SJCRH30 (cell line): ENCODE measurements at places on chromosomes 13 and 19. TPM values are rescaled to one million over a fixed set of nuclear protein-coding genes. Genes with fewer than 3 reads are reported as not detected.

- no peak for DNase-seq
Measured at GRCh38 chr19:12331211-12331941, 2.1 kb downstream of the ZNF563 start.

PLK5 gene
- total RNA-seq = not detected in 2 replicates

SYT5 gene
- total RNA-seq = 0.36 TPM in 1 of 2 replicates, not detected in the other

- no peak for DNase-seq
Measured at GRCh38 chr13:41995336-41995735, 34.4 kb upstream of the VWA8 start.

DNA sequence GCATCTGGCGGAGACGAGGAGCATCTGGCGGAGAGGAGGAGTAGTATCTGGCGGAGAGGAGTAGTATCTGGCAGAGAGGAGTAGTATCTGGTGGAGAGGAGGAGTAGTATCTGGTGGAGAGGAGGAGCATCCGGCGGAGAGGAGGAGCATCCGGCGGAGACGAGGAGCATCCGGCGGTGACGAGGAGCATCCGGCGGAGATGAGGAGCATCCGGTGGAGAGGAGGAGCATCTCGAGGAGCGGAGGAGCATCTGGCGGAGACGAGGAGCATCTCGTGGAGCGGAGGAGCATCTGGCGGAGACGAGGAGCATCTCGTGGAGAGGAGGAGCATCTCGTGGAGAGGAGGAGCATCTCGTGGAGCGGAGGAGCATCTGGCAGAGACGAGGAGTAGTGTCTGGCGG, 18.6 kb downstream of the C13orf46 start:
- no peak for DNase-seq

GRCh38 chr13:51905787-51906186, 44.0 kb downstream of the CCDC70 start:
- DNase-seq = no peak

- DNase-seq = no peak
Measured at GRCh38 chr13:39306639-39307589, 268.7 kb downstream of the NHLRC3 start.

DNA sequence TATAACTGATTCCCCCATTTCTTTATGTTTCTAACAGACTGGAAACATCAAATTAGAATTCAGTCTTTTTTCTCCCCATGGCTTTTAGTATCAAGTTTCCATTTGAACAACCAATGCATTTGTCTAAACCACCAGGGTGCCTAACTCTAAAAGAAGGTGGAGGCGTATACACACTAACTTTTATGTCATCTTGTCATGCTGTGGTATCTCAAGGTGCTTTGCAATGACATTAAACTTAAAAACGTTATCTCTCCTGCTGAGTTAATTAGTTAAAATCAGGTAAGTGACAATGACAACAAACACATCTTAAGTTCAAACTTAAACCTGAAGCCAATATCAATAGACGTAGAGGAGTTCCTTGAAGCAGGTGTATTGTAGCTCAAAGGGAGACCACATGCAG, 1001.7 kb downstream of the PCDH17 start:
- no peak for DNase-seq

DNA sequence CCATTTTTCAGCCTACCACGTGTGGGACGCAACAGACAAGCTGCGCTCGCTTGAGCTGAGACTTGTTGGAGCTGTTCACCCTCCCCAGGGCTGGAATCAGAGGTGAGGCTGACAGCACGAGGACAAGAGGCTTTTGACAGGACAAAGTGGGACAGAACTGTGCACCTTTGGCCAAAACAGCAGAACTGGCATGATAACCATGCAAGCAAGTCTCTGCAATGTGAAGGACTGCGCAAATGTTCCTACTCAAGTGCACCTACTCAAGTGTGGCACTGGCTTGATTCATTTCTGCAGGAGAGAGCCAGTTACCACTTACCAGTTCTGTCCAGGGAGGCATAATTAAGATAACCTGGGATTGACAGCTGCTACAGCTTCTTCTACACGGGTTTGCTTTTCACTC, 62.2 kb upstream of the TM9SF2 start:
- no peak for DNase-seq

CPT1C gene
- 15.2 and 20.4 TPM in 2 replicates for total RNA-seq

ATXN8OS gene
- not detected in 2 replicates for total RNA-seq

DNA sequence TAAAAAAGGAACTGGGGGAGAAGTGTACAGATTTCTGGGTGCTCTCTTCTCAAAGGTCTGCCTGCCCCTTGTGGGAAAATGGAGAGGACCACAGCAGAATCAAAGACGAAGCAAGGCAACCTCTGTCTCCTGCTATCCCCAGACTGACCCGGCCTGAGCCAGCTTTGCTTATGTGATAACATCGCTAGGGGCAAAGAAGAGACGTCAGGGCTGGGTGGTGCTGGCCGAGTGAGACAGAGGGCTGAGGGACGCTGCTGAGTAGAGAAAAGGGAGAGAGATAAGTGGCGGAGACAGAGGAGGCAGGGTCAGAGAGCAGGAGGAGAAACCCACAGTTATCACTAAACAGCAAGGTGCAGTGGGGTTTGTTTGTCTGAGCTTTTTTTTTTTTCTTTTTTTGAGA, 4.6 kb upstream of the MUC16 start:
- no peak for DNase-seq

- no peak for DNase-seq
Measured at GRCh38 chr19:6273701-6274601, 5.8 kb downstream of the MLLT1 start.

DNA sequence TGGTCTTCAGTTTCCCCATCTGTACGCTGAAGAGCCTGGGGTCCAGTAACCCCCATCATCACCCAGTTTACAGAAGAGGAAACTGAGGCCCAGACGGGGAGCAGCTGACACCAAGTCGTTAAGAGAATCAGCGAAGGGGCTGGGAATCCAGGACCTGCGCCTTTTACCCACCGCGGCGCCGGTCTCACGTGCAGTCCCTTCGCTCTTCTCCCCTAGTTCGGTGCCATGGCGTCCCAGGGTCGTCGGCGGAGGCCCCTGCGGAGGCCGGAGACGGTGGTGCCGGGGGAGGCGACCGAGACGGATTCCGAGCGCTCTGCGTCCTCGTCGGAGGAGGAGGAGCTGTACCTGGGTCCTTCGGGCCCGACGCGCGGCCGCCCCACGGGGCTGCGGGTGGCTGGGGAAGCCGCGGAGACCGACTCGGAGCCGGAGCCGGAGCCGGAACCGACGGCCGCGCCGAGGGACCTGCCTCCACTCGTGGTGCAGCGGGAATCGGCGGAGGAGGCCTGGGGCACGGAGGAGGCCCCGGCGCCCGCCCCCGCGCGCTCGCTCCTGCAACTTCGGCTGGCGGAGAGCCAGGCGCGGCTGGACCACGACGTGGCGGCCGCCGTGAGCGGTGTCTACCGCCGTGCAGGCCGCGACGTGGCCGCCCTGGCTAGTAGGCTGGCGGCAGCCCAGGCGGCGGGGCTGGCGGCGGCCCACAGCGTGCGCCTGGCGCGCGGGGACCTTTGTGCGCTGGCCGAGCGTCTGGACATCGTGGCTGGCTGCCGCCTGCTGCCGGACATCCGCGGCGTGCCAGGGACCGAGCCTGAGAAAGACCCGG, 698 bp downstream of the BLOC1S3 start:
- no peak for DNase-seq

STAP2 gene
- 9.7 and 11.9 TPM in 2 replicates for total RNA-seq

- DNase-seq = no peak
Measured at GRCh38 chr13:78659450-78659730, 435 bp upstream of the OBI1 start.

ZNF571 gene
- 4.7 and 5.3 TPM in 2 replicates for total RNA-seq

HOOK2 gene
- 14.1 and 19.0 TPM in 2 replicates for total RNA-seq

DNA sequence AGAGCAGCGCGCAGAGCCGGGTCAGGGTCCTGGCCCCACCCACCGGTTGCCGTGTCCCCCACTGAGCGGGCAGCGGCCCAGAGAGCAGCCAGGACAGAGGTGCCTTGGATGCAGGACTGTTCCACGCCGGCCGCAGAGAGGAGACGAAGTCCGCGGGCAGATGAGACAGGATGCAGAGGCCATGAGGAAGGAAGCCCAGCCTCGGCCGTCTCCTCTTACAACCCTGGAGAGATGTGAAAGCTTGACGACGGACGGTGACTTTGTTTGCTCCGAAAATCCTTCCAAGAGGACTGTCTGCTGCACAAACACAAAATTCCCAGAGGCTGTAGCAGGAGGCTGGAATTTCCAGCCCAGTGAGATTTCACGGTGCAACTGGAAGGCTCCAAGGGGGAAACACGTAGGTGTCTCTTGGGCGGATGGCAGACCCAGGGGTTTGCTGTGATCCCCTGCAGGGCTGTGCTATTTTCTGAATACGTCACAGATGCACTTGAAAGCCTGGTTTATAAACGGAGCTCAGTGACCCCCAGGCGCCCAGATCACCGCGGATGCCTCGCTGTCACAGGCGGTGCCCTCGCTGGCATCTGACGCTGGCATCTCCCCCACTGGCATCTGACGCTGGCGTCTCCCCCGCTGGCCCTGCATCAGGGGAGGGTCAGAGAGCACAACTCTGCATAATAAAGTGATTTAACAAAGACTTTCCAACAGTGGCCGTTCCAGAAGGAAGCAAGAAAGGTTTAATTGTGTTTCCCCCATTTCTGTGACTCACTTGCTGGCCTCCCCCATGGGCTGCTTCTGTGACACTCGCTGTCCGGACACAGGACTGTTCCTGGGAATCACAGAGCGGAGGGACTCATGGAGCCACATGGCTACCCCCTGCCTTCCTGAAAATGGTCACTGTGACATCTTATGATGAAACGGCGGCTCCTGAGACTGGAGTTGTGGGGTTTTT, 62.0 kb upstream of the C13orf46 start:
- peak; percentile 79 for DNase-seq

DNA sequence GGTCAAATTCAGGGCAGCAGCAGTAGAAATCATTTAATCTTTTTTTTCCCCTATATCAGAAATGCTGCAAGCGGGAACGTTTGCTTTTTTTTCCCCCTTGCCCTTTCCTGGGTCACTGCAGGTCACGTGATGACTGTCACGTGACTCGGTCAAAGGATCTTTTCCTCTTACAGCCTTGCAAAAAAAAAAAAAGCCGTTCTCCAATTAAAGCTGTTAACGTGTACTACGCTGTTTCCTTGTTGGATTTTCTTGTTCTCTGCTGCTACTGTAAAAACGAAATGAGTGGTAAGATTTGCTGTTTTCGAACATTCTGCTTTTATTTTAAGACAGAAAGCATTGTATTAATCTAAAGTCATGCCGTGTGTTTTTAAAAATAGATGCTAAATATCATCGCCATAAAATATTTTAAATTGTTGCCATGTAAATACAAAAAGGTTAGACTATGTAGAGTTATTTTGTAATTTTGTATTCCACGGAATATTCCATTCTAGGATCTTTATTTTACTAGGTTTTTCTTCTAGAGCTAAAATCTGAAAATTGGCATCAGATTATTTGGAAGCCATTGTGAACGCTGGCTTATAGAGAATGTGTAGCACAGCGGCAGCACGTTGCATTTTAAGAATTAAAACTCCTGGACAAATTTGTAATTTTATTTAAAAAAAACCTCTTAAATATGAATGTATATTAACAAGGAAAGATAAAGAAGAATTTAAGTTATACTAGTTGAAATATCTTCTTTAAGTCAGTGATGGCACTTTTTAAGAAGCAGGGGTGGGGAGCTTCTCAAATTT, 109.8 kb upstream of the MLNR start:
- peak; percentile 92 for DNase-seq

GRCh38 chr13:48142436-48142835, 47.5 kb upstream of the MED4 start:
- no peak for DNase-seq

DNA sequence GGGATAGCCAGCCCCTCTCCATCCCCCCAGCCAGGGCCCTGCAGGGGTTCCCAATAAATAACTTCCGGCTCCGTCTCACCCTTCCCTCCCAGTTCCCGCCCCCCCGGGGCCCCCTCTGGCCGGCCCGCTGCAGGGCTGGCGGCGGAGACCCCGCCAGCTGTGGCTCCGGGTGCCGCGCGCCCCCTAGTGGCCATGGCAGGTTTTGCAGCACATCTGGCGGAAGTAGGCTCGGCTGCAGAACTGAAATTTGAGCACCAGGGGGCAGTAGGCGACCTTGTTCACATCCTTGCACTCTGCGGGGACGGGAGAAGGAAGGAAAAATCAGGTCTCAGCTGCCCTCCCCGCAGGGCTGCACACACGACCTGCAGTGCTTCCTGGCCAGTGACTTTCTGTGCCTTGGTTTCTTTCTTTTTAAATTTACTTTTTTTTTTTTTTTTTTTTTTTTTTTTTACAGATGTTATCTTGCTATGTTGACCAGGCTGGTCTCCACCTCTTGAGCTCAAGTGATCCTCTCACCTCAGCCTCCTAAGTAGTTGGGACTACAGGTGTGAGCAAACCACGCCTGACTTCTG, 3.6 kb upstream of the MYO1F start:
- peak; percentile 88 for DNase-seq

SHISA7 gene
- total RNA-seq = not detected in 2 replicates

- DNase-seq = peak; percentile 2
Measured at GRCh38 chr13:37069597-37070103, 10.2 kb upstream of the SUPT20H start.

ZNF497 gene
- 0.45 and 0.73 TPM in 2 replicates for total RNA-seq
